Stimulated activated CD4-positive, alpha-beta T cell treated with anti-CD3 and anti-CD28 coated beads, Interleukin-4, amount 100 ng/mL, for 48 hours (primary cell): ENCODE measurements at places on chromosomes 13 and 19.

DNA sequence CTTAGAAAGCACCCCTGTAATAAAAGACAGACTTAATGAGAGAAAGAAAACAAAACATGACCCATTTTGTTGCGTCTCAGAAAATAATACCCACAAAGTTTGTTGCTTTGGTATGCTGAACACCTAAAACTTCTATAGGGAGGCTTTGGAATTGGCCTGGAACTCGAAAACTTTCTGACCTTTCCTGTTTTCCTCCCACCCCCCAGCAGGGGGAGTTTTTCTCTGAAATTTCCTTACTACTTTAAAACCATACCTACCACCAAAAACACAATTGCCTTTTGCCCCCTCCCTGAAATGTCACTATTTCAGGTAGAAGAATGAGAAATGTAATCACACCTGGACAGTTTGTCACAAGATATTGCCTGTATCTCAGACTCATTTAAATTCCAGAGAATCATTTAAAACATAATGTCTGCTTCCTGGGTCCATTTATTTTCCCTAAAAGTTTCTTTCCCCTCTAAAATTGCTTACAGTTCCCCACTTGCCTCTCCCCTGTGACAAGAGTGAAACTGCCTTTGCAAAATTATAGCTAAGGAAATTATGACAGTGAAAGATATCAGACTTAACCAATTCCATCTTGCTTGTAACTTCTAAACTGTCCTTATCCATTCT lies 2700.2 kb downstream of the PCDH9 start:
- no peak for DNase-seq

DNA sequence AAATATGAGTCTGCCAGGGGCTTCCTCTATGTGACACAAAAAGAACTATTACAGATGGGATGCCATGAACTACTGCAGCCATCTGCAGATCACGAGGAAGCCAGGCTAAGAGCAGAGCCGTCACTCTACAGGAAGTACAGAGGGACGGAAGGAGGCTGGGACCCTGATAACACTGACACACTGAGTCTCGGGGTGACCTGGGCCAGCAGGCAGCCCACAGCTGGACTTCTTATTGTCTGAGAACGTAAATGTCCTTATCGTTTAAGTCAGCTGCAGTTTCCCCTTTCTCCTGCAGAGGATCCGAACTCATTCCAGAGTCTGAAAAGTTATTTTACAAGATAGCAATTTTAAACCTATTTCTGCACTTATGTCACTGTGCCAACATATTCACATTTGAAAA lies 20.7 kb downstream of the PARP4 start:
- DNase-seq, result no peak

GRCh38 chr13:101398920-101399319 lies 17.4 kb downstream of the NALCN start:
- DNase-seq, result no peak

- DNase-seq, result no peak
Observed at GRCh38 chr13:29059800-29060199, 239.7 kb downstream of the MTUS2 start.

GRCh38 chr13:46858163-46858562 lies 38.7 kb downstream of the HTR2A start:
- DNase-seq, result no peak

- DNase-seq, result no peak
Observed at GRCh38 chr19:4059453-4059871, 7.2 kb downstream of the ZBTB7A start.

- DNase-seq, result no peak
Observed at GRCh38 chr13:111304041-111304544, 16.3 kb upstream of the TEX29 start.

- DNase-seq, result no peak
Observed at GRCh38 chr19:51458899-51459505, 748 bp upstream of the SIGLEC8 start.

- DNase-seq, result no peak
Observed at GRCh38 chr13:113528101-113528812, 37.7 kb upstream of the DCUN1D2 start.

DNA sequence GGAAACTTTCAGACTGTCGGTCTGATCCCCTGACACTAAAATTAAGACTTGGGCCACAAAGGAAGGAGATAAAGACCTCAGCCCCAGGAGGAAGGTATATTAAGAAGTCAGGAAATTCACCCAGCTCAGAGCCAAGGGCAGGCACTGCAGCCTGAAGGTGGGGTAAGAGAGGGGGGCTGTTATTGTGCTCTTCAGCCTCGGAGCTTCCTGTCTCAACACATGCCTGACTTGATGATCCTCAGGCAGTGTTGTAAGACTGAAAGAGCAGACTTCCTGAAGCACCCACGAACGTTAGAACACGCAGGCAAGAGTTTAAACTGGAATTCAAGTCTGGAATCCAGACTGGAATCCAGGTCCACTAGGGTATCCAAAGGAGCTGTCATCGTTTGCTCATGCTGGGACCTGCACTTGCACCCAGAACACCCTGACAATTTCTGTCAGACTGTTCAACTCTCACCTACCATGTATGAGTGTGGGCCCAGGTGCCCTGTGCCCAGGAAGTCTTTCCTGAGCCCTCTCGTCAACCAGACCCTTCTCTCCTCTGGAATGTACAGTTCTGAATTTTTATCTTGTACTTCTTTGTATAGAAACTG lies 10.7 kb upstream of the FLT1 start:
- DNase-seq, result no peak

DNA sequence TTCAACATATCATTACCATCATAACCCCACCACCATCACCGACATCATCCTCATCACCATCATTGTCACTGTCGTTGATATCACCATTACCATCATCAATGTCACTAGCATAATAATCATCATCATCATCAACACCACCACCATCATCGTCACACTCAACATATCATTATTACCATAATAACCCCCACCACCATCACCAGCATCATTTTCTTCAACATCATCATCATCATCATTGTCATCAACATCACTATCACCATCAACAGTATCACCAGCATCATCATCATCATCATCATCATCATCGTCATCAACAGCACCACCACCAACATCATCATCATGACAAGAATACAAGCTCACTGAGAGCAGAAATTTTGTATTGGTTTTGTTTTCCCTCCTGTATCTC lies 83.8 kb downstream of the MBD3L1 start:
- DNase-seq, result no peak

DNA sequence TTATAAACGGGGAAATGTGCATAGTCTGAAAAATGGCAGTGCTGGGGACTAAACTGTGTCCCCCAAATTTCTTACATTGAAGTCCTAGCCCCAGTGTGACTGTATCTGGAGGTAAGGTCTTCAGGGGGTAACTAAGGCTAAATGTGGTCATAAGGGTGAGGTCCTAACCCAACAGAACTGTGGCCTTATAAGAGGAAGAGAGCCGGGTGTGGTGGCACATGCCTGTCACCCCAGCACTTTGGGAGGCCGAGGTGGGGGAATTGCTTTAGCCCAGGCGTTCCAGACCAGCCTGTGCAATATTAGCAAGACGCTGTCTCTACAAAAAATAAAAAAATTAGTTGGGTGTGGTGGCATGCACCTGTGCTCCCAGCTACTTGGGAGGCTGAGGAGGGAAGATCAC lies 17.8 kb downstream of the PROZ start:
- no peak for DNase-seq

DNA sequence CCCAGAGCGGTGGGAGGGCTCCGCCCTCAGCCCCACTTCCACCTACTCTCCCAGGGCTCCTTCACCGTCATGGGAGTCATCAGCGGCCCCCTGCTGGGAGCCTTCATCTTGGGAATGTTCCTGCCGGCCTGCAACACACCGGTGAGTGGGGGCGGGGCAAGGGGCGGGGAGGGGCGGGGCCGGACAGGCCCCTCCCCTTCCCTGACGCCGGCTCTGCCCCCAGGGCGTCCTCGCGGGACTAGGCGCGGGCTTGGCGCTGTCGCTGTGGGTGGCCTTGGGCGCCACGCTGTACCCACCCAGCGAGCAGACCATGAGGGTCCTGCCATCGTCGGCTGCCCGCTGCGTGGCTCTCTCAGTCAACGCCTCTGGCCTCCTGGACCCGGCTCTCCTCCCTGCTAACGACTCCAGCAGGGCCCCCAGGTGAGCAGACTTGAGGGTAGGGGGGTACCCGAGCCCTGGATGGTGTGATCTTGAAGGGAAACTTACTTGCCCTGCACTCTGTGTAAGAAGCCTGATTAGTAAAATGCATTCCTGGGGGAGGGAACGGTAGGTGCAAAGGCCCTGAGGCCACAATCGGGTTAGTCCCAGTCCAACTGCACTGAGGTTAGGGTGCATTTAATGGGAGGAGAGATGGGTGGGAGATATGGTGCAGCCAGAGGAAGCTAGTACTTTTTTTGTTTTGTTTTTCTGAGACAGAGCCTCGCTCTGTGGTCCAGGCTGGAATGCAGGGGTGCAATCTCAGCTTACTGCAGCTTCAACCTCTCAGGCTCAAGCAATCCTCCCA lies 12.1 kb downstream of the SLC5A5 start:
- no peak for DNase-seq

DNA sequence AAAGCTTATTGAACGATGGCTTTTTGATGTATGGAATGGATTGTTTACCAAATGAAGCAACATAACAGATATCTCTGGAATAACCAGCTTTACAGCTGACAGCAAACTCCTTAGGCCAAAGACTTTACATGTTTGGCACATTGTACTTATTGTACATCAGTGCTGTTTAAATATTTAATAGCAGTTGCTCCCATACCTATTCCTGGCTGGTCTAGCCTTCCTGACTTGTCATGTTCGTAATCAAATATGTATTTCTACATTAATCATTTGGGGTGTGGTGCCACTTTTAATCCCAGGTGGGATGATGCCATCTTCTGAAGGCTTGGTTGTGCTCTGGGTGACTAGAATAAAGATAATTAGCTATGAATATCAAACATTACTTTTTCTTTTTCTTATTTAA lies 67.4 kb upstream of the FRY start:
- DNase-seq, result no peak

DNA sequence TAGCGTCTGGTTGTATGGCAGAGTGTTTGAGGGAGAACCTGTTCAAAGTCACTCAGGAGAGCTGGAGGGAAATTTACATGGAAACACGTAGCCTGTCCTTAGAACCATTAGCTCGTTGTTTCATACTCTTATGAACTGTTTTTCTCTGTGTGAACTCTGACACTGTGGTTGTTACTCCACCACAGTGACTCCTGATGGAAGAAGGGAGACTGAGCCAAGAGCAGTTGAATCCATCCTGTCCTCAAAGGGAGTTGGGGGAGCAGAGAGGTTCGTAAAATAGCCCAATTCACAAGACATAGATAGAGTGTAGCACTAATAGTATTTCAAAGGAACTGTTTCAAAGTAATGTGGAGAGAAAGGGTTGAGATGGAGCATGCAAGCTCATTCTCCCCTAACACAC lies 964.8 kb downstream of the PCDH9 start:
- no peak for DNase-seq

DNA sequence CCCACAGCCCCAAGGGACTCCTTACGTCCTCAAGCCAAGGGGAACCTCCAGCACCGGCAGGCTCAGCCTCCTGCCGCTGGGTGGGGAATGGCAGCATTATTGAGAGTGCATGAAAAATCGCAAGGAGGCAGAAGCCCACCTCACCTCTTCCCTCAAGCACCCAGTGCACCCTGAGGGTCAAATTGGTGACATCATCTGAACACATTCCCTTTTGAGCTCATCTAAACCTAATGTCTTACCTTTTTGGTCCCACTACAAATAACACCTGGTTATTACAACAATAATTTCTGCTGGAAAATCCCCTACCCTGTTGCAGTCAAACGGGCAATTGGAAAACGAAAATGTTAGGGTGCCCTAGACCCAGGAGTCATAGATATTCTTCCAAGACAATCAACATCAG lies 12.2 kb upstream of the POP4 start:
- no peak for DNase-seq

DNA sequence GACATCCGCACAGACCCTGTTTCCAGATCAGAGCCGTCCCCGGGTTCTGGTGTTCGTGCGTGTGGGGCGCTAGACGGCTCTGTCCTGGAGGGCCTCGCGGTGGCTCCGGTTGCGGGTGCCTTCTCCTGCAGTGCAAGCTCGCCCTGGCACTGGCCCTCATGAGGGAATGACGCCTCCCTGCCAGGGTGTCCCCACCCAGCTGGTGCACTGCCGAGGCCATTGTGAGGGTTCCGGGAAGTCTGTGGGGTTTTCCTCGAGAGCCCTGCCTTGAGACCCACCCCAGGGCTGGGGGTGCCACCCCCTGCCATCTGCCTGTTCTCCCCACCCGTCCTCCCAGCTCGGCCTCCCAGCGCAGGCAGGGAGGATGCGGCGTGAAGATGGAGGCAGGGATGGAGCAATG lies 19.2 kb upstream of the GNA15 start:
- DNase-seq, result no peak

DNA sequence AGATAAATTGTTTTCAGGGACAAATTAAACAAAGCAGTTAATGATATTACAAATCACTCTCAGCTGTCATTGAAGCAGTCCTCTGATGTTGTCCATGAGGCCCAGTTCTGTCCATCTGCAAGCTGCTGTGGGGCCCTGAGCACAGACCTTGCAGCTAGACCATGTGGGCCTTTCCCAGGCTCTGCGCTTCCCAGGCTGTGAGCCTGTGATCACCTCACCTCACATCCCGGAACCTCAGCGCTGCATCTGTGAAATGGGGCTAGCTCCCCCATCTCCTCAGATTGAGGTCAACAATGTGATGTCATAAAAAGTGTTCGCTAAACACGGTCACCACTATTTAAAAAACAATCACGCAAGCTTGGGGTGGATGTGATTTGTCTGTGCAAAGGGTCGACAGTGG lies 51.9 kb upstream of the UQCRFS1 start:
- DNase-seq, result no peak

DNA sequence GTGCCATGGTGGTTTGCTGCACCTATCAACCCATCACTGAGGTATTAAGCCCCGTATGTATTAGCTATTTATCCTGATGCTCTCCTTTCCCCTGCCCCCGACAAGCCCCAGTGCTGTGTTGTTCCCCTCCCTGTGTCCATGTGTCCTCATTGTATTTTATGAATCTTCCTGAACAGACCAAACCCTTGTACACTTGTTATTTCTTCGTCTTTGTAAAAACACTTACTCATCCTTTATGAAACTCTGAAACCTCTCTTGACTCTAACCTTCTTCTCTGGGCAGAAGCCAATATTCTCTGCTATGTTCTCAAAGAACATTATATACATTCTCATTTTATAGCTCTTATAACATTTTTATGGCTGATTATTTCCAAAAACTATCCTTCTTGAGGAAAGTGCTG lies 746.9 kb downstream of the EFNB2 start:
- no peak for DNase-seq

DNA sequence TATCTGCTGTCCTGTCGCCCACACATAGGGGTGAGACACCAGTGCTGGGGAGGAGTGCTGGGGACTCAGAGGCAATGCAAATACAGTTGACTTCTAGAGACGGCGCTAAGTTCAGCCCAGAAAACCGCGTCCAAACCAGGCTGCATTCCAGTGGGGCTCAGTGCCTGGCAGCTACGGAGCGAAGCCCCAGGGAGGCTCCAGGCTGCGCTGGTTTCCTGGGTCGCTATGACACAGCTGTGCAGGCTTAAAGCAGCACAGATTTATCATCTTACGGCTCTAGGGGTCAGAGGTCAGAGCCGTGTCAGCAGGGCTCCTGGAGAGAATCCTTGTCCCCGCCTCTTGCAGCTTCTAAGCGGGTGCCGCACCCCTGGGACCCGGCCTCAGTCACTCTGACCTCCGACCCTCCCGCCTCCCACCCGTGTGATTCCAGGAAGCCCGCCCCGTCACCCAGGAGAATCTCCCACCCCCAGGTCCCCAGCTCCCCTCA lies 61.6 kb downstream of the ANKRD10 start:
- no peak for DNase-seq

GRCh38 chr13:109243311-109243951 lies 543.0 kb downstream of the IRS2 start:
- DNase-seq, result no peak
